Osteoblast (primary cell): ENCODE measurements at places on chromosomes 4 and X. TPM values are rescaled to one million over a fixed set of nuclear protein-coding genes. Genes with fewer than 3 reads are reported as not detected.

INTU gene
- 7.6 and 8.3 TPM in 2 replicates for total RNA-seq

PRPS2 gene
- 24.2 and 24.8 TPM in 2 replicates for total RNA-seq

SLC25A53 gene
- total RNA-seq, result 7.6 and 8.5 TPM in 2 replicates

KLHL13 gene
- 10.3 and 13.8 TPM in 2 replicates for total RNA-seq

EDA gene
- under 0.01 and 0.59 TPM in 2 replicates for total RNA-seq

CHRDL1 gene
- total RNA-seq, result 8.0 and 25.9 TPM in 2 replicates

GPRASP3 gene
- 3.2 and 3.3 TPM in 2 replicates for total RNA-seq

NKX3-2 gene
- 0.72 and 1.2 TPM in 2 replicates for total RNA-seq

PPP2R2C gene
- under 0.01 TPM in 1 of 2 replicates, not detected in the other for total RNA-seq

GAGE12J gene
- total RNA-seq, result not detected in 2 replicates

TRPC5OS gene
- total RNA-seq, result not detected in 2 replicates

CACNA1F gene
- not detected in 2 replicates for total RNA-seq

ADH1C gene
- total RNA-seq, result 0.59 and 0.72 TPM in 2 replicates

F8A2 gene
- not detected in 2 replicates for total RNA-seq

EIF4E gene
- total RNA-seq, result 94.9 and 105 TPM in 2 replicates

MRPL1 gene
- 23.2 and 25.3 TPM in 2 replicates for total RNA-seq

PF4V1 gene
- total RNA-seq, result not detected in 2 replicates

SASH3 gene
- not detected in 2 replicates for total RNA-seq

SLC10A7 gene
- 9.0 and 12.4 TPM in 2 replicates for total RNA-seq

STOX2 gene
- total RNA-seq, result 0.36 and 0.59 TPM in 2 replicates

PRR32 gene
- total RNA-seq, result not detected in 2 replicates

IL3RA gene
- 0.72 and 0.88 TPM in 2 replicates for total RNA-seq

FGFBP2 gene
- 0.36 TPM in 1 of 2 replicates, not detected in the other for total RNA-seq

TLR6 gene
- total RNA-seq, result 5.1 and 7.4 TPM in 2 replicates

PAK3 gene
- 1.4 and 2.4 TPM in 2 replicates for total RNA-seq

ARSJ gene
- 18.6 and 24.6 TPM in 2 replicates for total RNA-seq

RBMX2 gene
- total RNA-seq, result 25.0 and 26.5 TPM in 2 replicates

ERCC6L gene
- 0.59 and 0.72 TPM in 2 replicates for total RNA-seq

MAOA gene
- total RNA-seq, result 4.1 and 5.8 TPM in 2 replicates

TGIF2LX gene
- not detected in 2 replicates for total RNA-seq

GLOD5 gene
- not detected in 2 replicates for total RNA-seq

MAGEE1 gene
- 2.2 and 2.7 TPM in 2 replicates for total RNA-seq

HPSE gene
- 0.29 and 0.36 TPM in 2 replicates for total RNA-seq

OTUD6A gene
- total RNA-seq, result not detected in 2 replicates

TCP11X2 gene
- not detected in 2 replicates for total RNA-seq

MCUB gene
- total RNA-seq, result 22.8 and 36.5 TPM in 2 replicates

FHIP1A gene
- total RNA-seq, result 4.4 and 4.7 TPM in 2 replicates

MAGEB17 gene
- not detected in 2 replicates for total RNA-seq

ZCCHC12 gene
- total RNA-seq, result not detected in 2 replicates

BEND2 gene
- not detected in 2 replicates for total RNA-seq

NCAPG gene
- total RNA-seq, result 4.0 and 5.3 TPM in 2 replicates

UGT2B7 gene
- under 0.01 TPM in 1 of 2 replicates, not detected in the other for total RNA-seq

GABRG1 gene
- total RNA-seq, result not detected in 2 replicates

AMTN gene
- total RNA-seq, result not detected in 2 replicates
